ENCODE measurements at places on chromosomes 5 and 9.
A peak's percentile ranks its signal among the peaks of the same experiment; 100 is the strongest.

DNA sequence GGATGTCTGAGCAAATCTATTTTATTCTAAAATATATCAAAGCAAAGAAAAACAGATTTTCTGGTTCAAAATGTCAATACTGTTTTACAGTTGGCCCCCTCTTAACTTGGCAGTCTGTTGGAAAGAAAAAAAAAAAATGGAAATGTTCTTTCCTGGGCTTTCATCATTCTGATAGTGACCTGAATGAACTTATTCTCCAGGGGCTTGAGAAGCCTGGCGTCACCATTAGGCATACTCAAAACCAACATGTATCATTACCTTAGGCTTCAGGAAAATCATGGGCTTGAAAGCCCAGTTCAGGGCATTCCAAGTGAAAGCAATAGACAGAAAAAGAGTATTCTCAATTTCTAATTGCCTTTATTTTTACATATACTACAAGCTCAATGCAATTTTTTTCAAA is 283.7 kb upstream of the PUM3 start:
- DNase-seq, result no peak

- DNase-seq, result peak; percentile 31
These were observed 33.2 kb upstream of the NOTCH1 start for GRCh38 chr9:136578915-136579649.

- no peak for DNase-seq
These were observed 189.0 kb upstream of the EGFLAM start for GRCh38 chr5:38069360-38069759.

- no peak for DNase-seq
These were observed 111.7 kb downstream of the GADD45G start for GRCh38 chr9:89716559-89716958.

GRCh38 chr5:33828626-33829308 is 63.0 kb downstream of the ADAMTS12 start:
- no peak for DNase-seq

DNA sequence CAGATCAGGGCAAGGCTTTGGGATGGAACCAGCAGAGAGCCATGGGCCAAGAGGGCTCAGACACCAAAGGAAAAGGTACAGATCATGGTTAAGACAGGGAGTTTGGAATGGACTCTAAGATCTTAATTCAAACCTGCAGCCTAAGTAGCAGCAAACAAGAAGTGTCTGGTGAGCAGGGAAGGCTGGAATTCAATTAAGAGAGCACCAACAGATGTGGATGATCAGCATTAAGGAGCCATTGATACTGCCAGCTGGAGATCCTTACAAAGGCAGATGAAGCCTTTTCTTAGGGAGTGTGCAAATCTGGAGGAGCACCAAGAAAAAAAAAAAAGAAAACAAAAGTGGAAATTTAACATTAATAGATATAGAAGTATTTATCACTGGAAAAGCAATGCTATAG is 516.8 kb downstream of the RASEF start:
- DNase-seq, result no peak

GRCh38 chr9:20209391-20210340 is 412.6 kb downstream of the MLLT3 start:
- peak; percentile 92 for DNase-seq

All from DND-41 (cell line).